ENCODE measurements at places on chromosomes 16 and 17.

- DNase-seq, result no peak
Measured at GRCh38 chr17:38904892-38905291, 20.5 kb upstream of the LASP1NB start.

DNA sequence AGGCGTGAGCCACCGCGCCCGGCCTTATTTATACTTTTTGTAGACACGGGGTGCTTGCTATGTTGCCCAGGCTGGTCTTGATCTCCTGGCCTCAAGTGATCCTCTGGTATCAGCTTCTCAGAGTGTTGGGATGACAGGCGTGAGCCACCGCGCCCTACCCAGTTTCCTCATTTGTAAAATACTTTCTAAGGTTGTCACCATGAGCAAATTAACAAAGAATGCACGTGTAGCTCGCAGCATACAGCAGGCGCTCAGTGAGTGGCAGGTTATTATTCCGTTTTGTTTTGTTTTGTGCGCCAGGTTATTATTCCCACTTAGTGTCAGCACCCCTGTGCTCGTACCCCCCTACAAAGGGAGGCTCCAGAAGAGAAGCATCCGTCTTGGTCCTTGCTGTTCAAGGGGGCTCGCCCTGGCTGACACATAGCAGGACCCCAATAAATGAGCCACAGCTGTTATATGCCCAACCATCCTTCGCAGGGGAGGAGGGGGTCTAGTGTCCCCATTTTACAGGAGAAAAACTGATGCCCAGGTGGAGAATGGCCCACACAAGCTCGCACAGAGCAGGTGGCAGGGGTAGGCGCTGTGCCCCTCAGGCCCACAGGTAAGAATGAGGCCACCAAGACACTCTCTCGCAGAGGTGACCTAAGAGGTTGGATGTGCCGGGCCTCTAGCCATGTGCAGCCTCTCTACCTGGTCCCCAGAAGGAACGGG lies 686 bp upstream of the MIEF2 start:
- DNase-seq, result no peak

DNA sequence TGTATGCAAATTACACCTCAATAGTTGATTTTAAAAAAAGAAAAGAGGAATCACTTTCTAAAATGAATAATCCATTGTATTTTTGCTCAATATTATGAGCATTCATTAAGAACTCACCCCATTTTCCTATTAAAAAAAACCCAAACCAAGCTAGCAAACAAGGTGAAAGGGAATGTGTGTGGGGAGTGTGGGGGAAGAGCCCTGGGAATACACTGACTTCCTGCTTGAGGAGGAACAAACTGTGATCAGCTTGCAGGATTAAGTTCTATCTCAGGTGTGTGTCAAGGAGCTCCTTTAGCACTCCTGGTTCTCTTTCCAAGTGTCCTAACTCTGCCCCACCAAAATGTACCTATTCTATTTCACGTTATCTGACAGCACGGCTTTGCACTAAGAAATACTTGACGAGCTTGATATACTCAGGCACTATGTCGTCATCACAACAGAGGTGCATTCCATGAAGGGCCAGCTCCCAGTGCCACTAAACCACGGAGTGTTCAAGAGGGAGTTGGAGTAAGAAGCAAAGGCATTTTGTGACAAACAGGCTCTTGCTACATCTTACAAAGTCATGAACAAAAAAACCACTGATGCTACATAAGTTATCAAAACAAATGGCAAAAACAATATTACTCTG lies 73.2 kb downstream of the MYH10 start:
- no peak for DNase-seq

- no peak for DNase-seq
Measured at GRCh38 chr16:58076514-58076913, 51.0 kb downstream of the MMP15 start.

- DNase-seq, result no peak
Measured at GRCh38 chr17:71052971-71053370, 883.6 kb downstream of the KCNJ2 start.

DNA sequence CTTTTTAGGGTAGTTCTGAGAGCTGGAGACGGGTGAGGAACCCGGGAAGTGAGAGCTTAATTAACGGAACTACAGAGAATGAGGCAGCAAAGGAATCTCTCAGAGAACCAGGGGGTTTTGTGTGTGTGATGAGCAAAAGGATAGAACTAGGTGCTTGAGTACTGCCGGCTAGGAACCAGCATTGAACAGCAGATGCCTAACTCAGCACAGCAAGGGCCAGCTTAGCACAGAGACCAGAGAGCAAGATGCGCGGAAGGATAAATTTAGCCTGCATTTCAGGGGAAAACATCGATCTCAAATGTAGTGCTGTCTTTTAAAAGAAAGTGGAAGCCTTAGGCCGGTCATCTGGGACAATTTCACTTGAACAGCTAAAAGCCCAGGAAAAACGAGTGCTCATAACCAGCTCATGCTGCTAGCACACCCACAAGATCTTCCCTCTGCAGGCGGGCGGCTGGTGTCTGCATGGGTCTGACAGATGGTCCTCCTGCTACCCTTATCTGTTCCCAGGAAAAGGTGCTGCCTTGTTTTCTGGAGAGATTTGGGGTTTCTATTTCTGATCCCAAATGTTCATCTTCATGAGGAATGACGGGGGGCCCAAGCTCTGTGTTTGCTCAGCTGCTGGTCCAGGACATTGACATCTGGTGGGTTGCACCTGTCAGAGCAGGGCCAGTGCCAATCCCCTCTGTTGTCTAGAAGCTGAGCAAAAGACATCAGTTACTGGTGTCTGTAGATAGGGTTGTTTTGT lies 103.9 kb downstream of the SOCS1 start:
- no peak for DNase-seq

DNA sequence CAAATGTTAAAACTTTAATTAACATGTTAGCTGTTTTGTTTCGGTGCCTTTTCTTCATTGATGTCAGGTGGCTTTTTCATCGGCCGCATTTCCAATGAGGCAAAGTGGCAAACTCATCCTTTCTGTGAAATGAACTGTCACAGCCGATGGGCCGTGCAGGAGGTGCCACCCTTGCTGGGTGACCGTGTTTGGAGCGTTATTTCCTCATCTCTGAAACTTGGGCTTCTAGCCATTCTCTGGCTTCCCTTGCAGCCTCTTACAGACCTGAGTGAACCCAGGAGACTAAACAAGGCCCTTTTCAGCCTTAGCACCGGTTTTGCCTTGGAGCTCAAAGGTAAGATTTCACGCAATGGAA lies 42.2 kb upstream of the PRSS54 start:
- no peak for DNase-seq

- no peak for DNase-seq
Measured at GRCh38 chr17:39608142-39608981, 642 bp upstream of the NEUROD2 start.

DNA sequence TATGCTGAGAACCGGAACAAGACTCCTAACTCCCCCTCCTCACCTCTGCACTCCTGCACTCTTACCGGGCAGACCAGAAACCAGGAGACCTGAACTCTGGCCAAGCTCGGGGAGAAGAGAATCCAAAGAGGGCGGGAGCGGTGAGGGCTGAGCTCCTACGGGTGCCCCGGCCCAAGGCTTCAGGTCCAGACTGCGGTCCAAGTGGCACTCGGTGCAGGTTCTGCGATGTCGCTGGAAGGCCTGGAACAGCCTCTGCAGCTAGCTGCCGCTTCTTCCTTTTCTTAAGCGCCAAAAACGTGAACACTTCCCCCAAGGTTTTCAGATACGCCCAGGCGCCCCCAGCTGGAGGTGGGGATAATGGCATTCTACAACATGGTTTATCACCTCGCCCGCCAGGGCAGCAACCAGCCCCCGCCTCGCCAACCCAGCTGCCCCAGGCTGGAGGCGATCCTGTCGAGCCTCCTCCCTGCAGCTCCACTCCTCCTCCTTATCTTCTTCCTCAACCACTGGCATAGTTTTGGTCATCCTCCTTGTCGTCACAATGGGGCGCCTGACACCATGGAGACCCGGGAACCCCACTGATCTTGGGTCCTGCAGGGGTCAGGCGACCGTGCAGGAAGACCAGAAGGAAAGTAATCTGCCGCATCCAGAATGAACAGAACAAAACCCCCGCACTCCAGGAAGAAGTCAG lies 1735.9 kb downstream of the TP53TG3F start:
- DNase-seq, result no peak

DNA sequence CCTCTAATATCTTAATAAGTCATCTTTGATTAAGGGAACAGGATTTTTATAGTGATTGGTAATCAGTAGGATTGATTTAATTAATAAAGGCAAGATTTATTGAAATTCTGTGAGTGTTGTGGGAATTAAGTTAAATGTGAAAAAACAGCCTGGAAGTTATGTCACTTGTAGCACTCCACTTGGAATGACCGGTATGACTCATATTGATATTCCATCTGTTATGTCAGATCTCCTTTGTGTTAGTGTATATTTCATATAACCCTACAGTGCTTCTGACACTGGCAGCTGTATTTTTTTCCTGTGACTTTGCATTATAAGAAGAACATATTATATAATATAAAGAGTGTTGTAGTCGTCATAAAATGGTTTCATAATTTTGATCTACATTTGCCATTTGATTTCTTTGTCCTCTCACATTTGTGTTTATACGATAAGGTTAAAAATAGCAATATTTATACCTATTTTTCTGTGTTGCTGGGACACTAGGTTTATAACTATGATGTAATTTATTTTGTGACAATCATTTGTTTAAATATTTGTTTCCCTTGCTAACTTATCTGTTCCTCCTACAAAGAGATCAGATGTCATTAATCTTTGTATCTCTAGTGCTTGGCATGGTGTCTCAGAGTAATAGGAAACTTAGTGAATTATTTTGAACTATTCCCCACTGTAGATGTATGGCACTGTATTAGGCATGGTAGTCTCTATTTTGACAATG lies 249.0 kb downstream of the BCAS3 start:
- DNase-seq, result no peak

DNA sequence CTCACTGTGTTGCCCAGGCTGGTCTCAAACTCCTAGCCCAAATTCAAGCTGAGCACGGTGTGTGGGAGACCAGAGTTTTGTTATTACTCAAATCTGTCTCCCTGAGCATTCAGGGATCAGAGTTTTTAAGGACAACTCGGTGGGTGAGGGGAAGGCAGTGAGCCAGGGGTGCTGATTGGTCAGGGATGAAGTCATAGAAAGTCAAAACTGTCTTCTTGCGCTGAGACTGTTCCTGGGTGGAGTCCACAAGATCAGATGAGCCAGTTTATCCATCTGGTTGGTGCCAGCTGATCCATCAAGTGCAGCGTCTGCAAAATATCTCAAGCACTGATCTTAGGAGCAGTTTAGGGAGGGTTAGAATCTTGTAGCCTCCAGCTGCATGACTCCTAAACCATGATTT lies 346.3 kb downstream of the TMEM114 start:
- DNase-seq, result no peak

DNA sequence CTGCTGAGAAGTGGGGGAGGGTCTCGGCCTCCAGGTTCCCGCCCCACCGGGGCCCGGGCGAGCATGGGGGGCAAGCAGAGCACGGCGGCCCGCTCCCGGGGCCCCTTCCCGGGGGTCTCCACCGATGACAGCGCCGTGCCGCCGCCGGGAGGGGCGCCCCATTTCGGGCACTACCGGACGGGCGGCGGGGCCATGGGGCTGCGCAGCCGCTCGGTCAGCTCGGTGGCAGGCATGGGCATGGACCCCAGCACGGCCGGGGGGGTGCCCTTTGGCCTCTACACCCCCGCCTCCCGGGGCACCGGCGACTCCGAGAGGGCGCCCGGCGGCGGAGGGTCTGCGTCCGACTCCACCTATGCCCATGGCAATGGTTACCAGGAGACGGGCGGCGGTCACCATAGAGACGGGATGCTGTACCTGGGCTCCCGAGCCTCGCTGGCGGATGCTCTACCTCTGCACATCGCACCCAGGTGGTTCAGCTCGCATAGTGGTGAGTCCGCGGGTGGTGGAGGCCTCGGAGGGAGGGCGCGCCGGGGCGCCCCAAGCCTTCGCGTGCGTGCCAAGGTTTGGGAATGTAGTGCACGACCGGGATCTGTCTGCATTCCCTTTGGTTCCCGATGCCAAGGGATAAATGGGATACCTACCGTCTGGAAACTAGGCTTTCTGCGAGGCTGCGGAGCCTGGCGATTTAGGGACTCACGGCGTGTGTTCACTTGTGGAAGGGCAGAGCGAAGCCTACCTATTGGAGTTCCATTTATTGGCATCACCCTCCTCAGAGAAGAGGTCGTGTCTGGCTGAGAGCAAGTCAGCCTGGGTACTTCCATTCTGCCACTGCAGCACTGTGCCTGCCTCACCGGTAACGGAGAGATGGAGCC lies 1.0 kb downstream of the ZNRF1 start:
- peak; percentile 80 for DNase-seq

GRCh38 chr16:5905935-5906334 lies 808.3 kb upstream of the EEF2KMT start:
- DNase-seq, result no peak

GRCh38 chr17:66301367-66301863 lies 998 bp upstream of the PRKCA start:
- no peak for DNase-seq

- peak; percentile 71 for DNase-seq
Measured at GRCh38 chr16:75296606-75297005, 45.2 kb upstream of the BCAR1 start.

- DNase-seq, result peak; percentile 63
Measured at GRCh38 chr16:50305441-50306061, 39.2 kb downstream of the ADCY7 start.

- no peak for DNase-seq
Measured at GRCh38 chr16:50747207-50747956, 5.5 kb downstream of the CYLD start.

DNA sequence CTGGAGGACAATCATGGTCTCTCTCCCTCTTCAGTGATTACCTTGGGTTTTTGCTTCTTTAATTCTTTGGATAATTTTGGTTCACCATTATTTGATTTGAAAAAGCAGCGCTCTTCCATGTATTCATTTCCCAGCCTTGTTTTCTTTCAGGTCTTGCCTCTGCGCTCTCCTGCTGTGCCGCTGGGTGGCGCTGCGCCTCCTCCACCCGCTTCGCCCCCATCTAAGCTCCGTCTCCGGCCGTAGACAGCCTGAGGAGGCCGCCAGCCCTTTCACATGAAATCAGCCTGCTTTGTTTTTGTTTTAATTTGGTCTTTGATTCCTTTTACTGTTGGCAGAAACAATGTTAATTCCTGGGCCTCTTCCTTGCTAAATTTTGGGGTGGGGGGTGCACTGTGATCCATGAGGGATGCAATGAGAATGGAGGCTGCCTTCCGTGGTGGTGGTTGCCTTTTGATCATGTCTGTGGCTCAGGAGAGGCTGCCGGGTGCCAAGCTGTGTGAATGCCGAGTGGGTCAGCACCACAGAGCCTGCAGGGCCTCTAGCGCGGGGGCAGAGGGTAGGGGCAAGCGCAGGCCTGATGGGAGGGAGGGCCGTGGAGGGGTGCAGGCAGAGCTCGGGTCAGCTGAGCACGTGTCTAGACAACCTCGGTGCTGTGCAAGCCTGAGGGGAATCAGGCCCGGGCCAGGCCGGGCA lies 64.1 kb downstream of the PLD6 start:
- DNase-seq, result peak; percentile 78

DNA sequence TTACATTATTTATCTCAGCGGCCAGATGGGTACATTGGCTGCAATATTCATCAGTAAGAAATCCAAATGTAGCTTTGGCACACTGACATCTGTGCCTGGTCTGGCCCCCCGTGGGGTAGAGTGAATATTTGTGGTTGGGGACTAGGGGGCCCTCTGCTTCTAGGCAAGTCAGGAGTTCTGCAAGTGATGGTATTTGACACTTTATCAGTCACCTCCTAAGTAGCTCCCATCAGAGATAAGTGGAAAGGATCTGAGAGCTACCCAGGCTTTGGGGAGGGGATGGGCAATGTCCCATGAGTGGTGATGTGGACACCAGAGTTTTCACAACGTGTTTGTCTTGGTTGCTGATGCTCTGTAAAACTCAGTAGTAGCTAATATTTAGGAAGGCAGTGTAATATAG lies 609.9 kb upstream of the RBFOX1 start:
- no peak for DNase-seq

- no peak for DNase-seq
Measured at GRCh38 chr16:49531931-49532840, 158.6 kb downstream of the C16orf78 start.

Measured in sigmoid colon (tissue), 7 donors.